ENCODE measurements at places on chromosomes 1 and 21.

DNA sequence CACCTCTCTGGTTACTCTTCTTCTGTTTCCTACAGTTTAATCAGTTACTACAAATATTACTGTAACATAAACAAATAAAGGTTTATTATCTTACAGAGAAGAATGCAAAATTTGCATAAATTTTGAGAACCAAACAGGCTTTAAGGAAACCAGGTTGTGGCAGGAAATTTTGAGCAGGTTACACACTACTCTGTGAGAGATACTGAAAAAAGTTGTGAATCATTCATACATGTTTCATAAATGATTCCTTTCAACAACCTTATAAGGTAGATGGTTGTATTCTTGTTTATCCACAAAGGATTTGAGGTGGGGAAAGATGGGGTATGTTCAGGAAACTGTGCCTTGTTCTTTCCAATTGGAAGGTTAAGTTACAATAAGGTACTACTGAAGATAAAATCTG lies 58.6 kb downstream of the MAST2 start:
- DNase-seq = no peak

DNA sequence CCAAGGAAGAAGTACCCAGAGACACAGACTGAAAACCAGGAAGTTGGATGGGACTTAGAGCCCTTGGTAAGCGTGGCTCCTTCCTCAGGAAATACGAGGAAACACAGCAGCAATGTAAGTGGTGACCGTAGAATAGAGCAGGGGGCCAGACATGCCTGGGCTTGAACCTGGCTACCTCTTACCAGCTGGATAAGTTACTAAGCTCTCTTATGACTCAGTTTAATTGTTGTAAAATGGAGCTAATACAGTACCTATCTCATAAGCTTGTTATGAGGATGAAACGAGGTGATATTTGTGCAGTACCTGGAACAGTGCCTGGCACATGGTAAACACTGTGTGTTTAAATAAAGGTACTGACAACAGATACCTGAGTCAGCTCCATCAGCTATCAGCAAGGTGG lies 19.2 kb downstream of the EBNA1BP2 start:
- DNase-seq = no peak

- DNase-seq = no peak
Observed at GRCh38 chr1:160645386-160646130, 1.3 kb downstream of the SLAMF1 start.

DNA sequence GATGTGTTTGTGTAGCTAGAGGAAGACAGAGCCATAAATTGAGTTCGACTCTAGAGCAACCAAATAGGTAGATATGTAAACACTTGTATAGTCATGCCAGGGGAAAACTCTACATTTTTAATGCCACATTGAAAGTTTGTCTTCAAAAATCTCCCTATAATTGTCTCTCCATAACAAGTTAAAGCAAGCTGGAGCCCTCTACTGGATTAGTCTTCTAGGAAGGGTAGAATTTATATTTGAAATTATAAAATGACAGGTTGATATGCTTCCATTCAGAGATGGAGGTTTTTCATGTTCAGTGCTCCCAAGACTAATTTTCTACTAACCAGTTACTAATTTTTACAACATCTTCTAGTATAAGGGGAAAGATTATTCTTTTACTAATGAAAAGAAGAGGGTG lies 13.1 kb upstream of the COL24A1 start:
- DNase-seq = no peak

DNA sequence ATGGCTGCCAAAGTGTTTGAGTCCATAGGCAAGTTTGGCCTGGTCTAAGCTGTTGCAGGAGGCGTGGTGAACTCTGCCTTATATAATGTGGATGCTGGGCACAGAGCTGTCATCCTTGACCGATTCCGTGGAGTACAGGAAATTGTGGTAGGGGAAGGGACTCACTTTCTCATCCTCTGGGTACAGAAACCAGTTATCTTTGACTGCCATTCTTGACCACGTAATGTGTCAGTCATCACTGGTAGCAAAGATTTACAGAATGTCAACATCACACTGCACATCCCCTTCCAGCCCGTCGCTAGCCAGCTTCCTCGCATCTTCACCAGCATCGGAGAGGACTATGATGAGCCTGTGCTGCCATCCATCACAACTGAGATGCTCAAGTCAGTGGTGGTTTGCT lies 215.8 kb upstream of the JUN start:
- no peak for DNase-seq
